ENCODE measurements at places on chromosomes 7 and 10.

- no peak for DNase-seq
Measured at GRCh38 chr7:155198196-155198892, 99.3 kb upstream of the INSIG1 start.

DNA sequence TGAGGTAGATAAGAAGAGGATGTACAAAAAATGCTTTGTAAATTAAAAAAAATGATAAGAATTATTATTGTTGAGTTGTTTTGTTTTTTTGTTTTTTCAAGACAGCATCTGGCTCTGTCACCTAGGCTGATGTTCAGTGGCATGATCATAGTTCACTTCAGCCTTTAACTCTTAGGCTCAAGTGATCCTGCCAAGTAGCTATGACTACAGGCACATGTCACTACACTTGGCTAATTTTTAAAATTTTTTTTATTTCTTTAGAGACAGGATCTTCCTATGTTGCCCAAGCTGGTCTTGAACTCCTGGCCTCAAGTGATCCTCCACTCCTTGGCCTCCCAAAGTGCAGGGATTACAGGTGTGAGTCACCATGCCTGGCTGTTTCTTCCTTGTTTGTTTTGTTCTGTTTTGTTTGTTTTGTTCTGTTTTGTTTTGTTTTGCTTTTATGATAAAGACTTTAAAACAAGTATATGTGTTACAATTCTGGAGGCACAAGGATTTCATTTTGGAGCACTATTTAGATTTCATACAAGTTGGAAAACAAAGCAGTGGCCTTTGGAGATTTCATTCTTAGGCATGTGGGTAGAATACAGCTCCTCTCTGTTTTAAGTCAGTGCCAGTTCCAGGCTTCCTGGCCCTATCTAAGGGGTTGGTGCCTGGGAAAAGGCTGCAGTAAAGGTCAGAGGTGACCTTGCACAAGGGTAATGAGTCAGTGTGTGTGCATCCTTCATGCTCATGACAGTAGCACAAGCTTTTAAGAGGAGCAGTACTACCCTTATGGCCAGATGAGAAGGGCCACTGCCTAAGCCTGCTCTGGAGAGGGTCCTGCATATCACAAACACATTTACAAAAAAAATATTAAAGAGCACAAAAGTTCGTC, 17.9 kb downstream of the FGFBP3 start:
- DNase-seq, result no peak

GRCh38 chr7:139748941-139749340, 28.9 kb downstream of the HIPK2 start:
- DNase-seq, result no peak

GRCh38 chr7:111894518-111894917, 311.7 kb downstream of the DOCK4 start:
- DNase-seq, result no peak

GRCh38 chr7:135833642-135834041, 85.0 kb upstream of the FAM180A start:
- DNase-seq, result no peak

GRCh38 chr10:73867126-73867807, 7.1 kb downstream of the CAMK2G start:
- no peak for DNase-seq

DNA sequence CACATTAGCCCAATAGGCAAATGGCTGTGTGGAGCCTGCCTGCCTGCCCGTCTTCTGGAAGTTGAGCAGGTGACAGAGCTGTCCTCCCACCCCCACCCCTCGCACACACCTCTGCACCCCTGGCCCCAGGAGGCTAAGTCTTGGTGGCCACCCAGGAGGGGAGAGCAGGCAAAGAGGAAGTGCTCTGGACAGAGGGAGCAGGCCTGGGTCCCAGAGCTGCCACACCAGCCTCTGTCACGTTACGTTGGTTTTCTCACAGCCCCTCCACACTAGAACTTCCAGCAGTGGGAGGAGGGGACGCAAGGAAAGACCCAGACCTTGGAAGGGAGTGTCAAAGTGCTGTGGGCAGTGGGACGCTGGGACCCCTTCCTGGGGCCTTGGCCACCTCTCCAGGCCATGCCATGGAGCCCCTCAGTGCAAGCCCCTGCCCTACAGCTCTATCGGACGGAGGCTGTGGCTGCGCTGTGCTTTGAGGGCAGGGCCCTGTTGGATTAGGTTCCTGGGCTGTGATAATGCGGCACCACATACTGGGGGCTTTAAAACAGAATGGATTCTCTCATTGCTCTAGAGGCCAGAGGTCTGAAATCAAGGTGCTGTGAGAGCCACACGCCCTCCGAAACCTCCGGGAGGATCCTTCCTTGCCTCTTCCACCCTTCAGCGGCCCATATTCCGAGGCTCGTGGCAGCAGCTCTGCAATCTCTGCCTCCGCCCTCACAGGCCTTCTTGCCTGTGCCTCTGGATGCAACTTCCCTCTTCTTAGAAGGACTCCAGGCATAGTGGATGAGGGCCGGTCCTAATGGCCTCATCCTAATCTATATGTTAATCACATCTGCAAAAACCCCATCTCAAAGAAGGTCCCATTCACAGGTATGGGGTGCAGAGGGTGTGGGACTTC, 9.9 kb downstream of the PRKAG2 start:
- no peak for DNase-seq

GRCh38 chr10:55551603-55552002, 750.6 kb upstream of the PCDH15 start:
- DNase-seq, result no peak

DNA sequence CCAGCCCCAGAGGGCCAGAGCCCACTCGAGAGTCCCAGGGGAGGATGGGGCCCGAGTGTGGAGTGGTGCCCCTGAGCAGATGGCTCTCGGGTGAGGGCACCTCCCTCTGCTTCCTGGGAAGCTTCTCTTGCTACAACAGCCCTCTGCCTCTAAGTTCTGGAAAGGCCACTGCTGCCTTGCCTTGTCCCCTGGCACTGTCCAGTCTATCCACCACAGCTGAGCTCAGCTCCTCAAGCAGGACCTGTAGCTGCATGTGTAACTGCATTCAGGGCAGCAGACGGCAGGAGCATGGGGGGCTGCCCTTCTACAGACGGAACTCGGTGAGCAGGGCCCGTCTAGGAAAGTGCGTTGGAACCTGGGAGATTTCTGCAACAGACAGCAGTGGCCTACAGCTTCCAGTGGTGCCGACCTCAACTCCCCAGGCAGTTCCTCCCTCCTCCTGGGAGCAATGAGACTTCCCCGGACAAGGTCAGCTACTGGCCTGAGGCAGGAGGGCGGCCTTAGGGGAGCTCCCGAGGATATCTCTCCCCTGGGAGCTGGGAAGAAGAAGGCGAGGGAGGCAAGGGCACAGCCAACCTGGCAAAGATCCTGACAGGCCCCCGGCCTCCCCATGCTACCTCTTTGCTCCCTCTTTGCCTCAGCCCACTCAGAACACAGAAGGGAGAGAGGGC, 88.5 kb downstream of the DLG5 start:
- DNase-seq, result no peak

DNA sequence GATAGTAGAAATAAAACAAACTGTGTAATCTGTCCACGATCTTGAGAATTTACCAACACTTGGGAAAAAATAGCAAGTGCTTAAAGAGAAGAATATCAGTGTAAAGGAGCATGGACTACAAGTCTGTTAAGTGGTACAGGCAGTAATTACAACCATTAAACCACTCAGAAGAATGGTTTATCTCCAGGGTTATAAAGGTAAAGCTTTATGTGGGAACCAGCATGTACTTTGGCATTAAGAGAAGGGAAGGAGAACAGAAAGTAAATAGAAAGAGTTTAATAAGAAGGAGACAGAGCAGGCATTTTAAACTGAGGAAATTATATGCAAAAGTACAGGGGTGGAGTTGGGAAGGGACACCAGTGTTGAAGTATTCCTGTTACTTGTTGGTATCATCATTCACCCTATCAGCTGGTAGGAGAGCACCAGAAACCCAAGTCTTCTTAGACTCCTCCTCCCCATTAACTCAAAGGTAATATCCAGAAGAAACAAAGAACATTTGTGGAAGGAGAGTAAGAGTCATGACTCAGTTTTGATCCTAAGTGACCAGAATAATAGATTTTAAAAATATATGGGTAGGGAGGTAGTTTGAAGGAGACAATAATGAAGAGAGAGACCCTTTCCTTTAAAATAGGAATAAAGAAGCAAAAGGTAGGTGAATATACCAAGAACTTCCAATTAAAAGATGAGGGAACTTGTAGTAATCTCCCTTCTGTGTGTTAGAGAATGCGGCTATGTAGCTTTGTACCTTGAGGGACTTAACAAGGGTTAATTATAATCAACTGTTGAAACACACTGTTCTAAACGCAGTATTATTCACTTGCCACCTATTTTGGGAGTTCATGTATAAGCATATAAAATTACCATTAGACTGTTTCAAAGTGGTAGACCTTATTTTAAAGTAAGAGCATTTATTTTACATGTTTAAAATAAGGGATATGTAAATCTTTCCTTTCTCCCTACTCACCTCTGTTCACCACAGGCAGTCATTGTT, 92.1 kb upstream of the STRIP2 start:
- DNase-seq, result no peak

DNA sequence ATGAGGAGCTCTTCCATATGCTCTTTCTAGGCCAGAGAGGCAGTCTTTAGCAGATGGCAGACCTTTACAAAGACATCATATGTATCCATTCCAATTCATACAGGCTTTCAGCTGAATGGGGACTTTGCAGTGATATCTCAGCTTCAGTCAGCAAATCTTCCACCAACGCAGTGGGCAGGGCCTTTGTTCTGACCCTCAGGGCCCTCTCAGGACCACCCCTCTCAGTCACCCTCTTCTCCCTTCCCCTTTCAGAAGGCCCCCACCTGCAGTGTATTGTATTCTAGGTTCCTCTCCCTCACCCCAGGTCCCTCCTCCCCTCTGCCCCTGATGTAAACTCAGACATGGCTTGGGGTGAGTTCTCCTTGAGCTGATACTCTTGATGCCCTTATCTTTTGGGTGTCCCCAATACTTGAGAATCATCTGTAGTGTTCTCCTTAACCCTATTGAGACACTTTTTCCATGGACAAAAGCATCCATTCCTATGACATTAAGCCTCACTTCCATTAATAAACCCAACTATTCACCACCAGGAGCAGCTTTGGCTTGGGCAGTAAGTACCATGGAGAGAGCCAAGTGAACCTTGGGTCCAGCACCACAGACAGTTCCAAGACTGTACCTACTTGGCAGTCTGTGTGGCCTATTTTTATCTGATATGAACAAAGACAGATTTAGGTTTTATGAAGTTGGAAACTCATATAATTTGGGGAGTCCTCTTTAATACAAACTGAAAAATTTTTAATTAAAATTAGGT, 62.7 kb downstream of the ADCYAP1R1 start:
- no peak for DNase-seq

DNA sequence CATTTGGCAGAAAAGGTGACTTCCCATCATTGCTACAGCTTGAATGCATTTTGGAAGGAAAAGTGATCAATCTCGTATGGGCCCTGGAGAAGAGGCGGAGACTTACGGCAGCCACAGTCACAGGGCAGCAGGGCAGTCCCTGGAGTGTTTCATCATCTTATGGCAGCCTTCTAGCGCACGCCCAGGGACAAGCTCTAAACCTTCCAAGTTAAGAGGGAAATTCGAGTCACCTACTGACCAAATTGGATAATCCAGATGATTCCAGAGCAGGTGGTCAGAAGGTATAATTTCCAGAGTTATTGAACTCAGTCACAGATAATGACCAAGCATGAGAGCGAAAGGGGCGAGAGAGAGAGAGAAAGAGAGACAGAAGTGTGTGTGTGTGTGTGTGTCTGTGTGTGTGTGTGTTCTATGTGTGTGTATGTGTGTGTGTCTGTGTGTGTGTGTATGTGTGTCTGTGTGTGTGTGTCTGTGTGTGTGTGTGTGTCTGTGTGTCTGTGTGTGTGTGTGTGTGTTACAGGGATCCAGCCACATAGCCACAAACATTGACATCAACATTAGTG, 123.7 kb upstream of the ADAM12 start:
- DNase-seq, result no peak

DNA sequence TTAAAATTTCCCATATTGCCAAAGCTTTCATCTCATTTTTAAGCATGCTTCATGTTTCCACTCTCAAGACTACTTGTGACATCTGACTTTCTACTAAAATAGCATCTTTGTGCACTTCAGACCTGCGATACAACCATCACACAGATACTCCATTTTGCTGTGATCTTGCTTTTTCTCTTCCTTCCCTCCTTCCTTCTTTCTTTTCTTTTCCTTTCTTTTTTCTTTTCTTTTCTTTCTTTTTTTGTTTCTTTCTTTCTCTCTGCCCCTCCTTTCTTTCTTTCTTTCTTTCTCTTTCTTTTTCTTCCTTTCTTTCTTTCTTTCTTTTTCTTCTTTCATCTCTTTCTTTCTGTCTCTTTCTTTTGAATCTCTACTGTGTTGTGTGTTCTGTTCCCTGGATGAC, 194.0 kb upstream of the KCND2 start:
- DNase-seq, result no peak

- DNase-seq, result no peak
Measured at GRCh38 chr10:8058274-8059111, 4.0 kb downstream of the GATA3 start.

DNA sequence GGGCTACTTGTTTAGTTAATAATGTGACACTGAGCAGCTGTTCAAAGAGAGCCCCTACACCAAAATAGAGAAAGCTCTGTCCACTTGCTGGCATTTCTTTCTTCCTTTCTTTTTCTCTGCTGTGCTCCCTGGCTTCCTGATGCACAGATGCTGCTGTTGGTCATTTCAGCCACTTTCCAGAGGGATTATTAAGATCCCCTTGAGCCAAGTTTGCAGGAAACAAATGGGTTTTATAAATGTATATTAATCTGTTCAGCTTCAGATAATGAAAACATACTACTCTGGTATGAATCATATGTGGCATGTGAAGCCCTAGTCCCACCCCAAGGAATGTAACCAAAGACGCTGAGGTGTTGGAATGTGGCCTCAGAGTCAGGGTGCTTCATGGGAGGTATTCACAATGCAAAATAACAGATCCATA, 638.2 kb upstream of the FZD8 start:
- no peak for DNase-seq

- DNase-seq, result no peak
Measured at GRCh38 chr10:95963202-95963990, 55.6 kb downstream of the CC2D2B start.

GRCh38 chr7:76430836-76431235, 6.1 kb downstream of the ZP3 start:
- DNase-seq, result no peak

- DNase-seq, result no peak
Measured at GRCh38 chr7:44748948-44749731, 493 bp downstream of the ZMIZ2 start.

DNA sequence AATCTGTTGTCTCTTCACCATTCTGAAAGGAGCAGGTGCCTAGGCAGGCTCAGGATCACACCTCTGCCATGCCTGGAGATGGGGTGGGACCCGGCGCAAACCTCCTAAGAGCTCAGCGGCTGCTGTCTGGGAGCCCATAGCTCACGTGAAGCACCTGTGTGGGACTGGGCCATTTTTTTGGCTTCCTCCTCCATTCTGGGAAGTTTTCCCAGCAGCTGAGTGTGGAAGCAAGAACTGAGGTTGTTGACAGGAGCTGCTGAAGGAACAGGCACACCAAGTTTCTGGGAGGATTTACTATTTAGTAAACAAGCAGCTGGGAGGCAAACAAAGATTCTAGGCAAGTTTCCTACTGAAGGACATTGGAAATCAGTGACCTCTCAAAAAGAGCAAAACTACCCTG, 77.3 kb downstream of the FAM13C start:
- DNase-seq, result no peak

- DNase-seq, result no peak
Measured at GRCh38 chr10:34475274-34475646, 339.8 kb downstream of the PARD3 start.

GRCh38 chr10:124648738-124649137, 95.4 kb downstream of the FAM53B start:
- DNase-seq, result peak; percentile 24

- no peak for DNase-seq
Measured at GRCh38 chr10:53314876-53315275, 542.3 kb upstream of the MBL2 start.

- DNase-seq, result no peak
Measured at GRCh38 chr7:85566095-85566794, 379.4 kb upstream of the SEMA3D start.

- no peak for DNase-seq
Measured at GRCh38 chr10:58266003-58266825, 1.5 kb downstream of the IPMK start.

Measured in NCI-H1417 treated with DMSO at 0.1 percent for 48 hours (cell line).